NCI-H345 (cell line): ENCODE measurements at places on chromosomes 7 and 10.

DNA sequence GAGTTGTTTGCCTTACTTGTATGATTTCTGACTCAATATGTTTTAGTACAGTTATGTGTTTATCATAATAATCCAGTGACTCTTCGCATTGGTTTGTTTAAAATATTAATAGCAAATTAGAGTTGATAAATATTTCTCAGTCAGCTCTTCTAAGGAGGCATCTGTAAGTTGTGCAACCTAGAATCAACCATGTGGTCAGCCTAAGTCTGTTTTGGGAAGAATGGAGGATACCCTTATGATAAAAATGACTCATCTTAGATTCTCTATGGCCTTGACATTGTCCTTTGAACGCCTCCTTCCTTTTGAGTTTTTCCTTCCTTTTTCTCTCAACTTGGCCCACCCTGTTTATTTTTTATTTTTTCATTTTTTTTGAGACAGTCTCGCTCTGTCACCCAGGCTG, 18.8 kb downstream of the DNAJC9 start:
- no peak for DNase-seq

GRCh38 chr7:114889646-114890285, 32.1 kb upstream of the MDFIC start:
- peak; percentile 2 for DNase-seq

GRCh38 chr7:140316165-140316661, 82.1 kb downstream of the SLC37A3 start:
- DNase-seq: peak; percentile 11

DNA sequence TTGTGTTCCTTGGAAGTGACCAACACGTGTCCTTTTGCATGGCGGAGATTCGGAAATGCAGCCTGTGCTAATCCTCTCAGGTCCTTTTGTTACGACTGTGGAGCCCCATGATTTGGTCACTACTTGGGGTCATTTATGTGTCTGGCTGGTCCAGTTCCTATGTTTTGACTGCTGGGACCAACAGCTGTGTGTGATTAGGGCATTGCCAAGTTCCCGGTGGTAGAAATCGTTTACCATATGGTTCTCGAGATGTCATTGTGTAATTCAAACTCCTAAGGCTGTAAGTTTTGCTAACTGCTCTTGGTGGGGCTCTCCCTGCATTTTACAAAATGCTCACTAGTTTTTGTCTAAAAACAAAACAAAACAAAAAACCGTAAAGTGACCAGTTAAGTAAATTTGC, 62.0 kb downstream of the CCNY start:
- DNase-seq: no peak

DNA sequence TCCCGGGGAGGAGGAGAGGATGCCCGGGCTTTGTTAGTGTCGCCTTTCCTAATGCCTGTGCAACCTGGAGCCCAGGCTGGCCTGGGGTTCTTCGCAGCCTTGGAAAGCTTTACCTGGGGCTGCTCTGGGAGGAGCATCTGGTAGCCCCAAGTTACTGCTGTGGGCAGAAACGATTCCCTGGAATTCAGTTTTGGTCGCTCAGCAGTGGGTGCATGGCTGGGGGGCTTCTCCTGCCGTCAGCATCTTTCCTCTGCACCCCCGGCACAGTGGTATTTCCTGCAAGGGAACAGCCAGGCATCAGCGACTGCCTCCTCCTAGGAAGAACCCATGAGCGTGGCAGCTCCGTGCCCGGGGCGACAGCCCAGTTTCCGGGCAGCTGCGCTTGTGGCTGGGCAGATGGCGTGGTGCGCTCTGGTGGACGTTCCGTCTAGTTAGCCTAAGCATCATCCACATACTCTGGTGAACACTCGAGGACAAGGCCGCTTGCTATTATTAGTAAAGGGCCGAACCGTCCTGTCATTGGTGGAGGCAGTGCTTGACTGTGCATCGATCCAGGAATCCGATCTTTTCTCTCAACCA, 107.0 kb upstream of the BTBD16 start:
- DNase-seq: peak; percentile 46
